ENCODE measurements at places on chromosomes 2 and 18.

- no peak for DNase-seq
These were observed 8.7 kb downstream of the CAPN13 start for GRCh38 chr2:30798536-30798991.

- DNase-seq = no peak
These were observed 140.0 kb upstream of the CYP1B1 start for GRCh38 chr2:38215993-38216392.

DNA sequence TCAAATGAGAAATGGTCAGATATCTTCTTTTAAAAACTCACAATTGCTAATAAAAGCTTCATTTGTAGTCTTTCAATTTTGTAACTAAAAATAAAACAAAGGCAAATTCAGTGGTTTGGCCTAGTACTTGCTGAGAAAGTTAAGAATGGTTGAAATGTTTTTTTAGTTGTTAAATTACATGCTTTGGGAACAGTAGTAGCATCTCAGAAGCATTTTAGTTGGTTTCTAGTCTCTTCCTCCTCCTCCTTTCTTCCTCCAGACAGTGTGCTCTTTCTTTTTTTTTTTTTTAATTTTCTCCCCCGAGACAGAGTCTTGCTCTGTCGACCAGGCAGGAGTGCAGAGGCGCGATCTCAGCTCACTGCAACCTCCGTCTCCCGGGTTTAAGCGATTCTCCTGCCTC is 9.8 kb downstream of the TRAK2 start:
- DNase-seq = no peak

- no peak for DNase-seq
These were observed 46.3 kb upstream of the SEMA4C start for GRCh38 chr2:96916156-96916630.

GRCh38 chr18:47582093-47582492 is 330.6 kb upstream of the SKOR2 start:
- DNase-seq = no peak

DNA sequence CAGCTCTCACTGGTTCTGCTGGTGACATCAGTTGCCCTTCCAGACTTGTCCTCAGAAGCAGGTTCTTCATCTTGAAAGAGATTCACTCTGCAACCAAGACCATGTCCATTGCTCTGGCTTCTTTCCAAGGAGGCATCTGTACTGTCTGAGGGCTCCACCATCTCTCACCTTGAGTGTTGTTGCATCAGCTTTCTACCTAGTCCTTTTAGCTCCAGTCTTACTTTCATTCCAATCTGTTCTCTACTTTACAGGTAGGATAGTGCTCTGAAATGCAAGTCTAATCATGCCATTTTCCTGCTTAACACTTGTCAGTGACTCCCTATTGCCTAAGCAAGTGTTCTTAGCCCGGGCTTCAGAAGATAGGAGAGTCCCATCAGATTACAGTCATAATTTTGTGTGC is 117.7 kb downstream of the EN1 start:
- no peak for DNase-seq

GRCh38 chr2:96870626-96871255 is 861 bp upstream of the SEMA4C start:
- peak; percentile 65 for DNase-seq

- DNase-seq = peak; percentile 85
These were observed at the start of gene ITSN2 for GRCh38 chr2:24360050-24360962. Gene ITSN2, minus strand, starts transcription at chr2:24360536. Its CDS starts 32,454 bp downstream, at chr2:24328082.

- DNase-seq = no peak
These were observed 154.2 kb downstream of the ATAD2B start for GRCh38 chr2:23772684-23773083.

GRCh38 chr2:236015171-236015570 is 153.0 kb downstream of the GBX2 start:
- no peak for DNase-seq

GRCh38 chr2:101501443-101501842 is 26.5 kb upstream of the RFX8 start:
- no peak for DNase-seq

DNA sequence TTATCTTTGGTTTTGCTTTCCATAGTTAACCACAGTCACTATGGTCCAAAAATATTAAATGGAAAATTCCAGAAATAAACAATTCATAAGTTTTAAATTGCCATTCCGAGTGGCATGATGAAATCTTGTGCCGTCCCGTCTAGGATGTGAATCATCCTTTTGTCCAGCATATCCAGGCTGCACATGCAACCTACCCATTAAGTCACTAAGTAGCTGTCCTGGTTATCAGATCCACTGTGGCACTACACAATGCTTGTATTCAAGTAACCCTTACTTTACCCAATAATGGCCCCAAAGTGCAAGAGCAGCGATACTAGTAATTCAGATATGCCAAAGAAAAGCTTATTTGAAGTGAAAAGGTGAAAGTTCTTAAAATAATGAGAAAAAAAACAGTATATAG is 10.7 kb downstream of the USP34 start:
- DNase-seq = no peak

GRCh38 chr2:164737612-164738081 is 104.0 kb downstream of the COBLL1 start:
- no peak for DNase-seq

DNA sequence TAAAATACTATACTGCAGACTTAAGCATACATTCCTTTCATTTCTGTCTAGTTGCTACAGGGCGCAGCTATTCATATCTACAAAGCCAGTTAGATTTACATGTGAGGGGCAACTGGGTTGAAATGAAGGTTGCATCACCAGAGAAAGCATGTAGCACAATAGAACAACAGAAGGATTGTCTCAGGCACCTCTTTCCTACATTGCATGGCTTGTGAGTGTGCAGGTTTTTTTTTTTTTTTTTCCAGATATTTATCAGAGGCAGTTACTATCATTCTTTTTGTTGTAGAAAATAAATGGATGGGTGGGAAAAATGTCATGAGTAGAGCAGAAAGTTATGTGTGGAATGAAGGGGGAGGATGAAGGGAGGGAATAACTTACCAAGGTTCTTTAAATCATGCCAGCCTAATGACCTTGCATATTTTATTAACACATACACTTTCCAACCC is 86.8 kb downstream of the ERBB4 start:
- DNase-seq = no peak

DNA sequence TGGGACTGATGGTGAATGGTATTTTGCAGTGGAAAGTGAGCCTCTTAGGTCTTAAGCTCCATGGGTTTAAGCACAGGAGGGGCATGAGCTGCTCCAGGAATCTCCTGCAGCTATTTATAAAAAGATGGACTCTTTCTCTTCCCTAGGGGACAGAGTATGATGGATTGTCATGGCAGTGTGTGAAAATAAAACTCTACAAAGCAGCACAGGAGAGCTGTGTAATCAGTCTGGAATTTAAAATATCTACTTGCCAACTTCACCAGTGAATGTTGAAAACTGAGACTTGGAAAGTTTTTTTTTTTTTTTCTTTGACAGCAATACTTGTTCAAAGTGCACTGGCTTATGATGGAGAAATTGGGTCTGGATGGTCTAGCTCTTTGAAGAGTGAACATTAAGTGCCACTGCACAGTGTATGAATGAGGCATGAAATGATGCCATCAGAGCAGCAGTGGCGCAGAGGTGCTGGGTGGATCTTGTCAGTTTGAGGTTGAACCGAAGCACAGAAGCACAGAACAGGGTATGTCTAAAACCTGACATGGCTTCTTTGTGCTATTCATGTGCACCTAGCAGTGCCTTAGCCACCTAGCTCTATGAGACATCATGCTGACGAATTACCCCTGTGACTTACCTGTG is 245.4 kb downstream of the PTPRM start:
- DNase-seq = no peak

GRCh38 chr18:10232062-10232461 is 222.4 kb upstream of the APCDD1 start:
- no peak for DNase-seq

DNA sequence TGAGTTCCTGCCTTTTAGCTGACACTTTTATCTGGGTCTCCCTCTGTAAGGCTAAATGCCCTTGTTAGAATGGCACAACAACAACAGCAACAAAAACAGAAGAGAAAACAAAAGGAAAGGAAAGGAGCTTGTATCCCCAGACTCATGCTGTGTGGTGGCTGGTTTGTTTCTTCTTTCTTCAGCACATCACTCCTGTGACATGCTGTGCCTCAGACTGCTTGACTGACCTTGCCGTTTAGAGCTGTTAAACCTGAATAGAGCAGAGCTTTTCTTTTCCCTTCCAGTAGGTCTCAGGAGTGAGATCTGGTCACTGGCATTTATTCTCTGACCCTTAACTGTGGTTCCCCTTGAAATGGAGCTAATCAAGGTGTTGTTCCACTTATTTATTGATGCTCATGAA is 18.9 kb downstream of the GALNT13 start:
- DNase-seq = no peak

DNA sequence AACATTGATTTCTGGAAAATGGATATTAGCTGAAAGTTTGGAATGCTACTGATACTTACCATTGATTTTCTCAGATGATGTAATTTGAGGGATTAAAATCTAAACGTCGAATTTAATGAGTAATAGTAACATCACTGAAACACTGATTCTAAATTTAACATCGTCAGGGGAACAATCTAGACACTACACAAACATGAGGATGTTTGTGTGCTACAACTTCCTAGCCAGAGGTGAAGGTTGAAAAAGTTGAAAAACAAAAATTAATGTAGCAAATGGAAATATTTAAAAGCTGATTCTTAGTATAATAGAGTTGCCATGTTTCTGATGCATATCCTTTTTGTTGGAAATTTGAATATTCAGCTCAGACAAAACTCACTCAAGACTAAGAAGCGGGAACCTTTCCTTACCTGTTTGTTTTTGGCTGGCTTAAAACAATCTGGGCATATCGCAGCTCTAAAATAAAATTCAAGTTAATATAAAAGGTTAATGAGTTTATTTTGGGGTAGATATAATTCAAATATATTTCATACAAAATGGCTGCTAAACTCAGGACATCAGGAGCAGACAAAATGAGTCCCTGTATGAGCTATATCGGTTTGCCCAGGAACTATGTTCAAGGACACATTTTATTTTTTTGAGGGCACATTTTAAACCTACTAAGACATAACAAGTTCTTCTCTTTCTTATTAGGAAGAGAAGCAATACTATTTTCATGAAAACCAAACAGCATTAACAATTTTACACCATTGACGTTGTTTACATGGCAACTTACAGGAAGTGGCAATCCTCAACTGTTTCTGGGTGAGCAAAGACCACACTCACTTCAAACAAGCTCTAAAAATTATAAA is 52.6 kb upstream of the PEX13 start:
- no peak for DNase-seq

DNA sequence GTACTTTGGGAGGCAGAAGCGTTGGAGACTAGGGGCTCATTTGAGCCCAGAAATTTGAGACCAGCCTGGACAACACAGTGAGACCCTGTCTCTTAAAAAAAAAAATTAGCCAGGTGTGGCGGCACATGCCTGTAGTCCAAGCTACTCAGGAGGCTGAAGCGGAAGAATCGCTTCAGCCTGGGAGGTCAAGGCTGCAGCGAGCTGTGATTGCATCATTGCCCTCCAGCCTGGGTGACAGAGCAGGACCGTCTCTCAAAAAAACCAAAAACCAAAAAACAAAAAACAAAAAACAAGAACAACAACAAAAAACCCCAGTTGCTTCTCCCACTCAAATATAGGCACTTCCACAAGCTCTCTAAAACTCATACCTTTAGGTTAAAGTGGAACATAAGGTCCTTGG is 27.4 kb upstream of the ADCYAP1 start:
- no peak for DNase-seq

DNA sequence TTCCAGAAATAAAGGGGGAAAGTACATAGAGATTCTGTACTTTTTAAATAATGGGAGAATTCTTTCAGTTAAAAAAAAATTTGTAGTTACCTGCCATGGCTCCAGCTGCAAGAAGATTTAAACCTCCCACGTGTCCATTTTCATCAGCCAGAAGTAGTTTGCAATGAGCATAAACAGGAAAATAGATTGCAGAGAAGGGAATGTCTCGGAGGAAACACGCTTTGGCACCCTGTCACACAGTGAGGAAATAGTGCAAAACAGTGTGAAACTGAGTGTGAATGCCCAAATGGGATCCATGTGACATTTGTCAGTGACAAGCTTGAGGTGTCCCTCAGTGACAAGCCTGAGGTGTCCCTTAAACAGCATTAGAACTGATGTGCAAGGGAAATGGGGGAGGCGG is 102.7 kb downstream of the SLC25A12 start:
- DNase-seq = no peak

GRCh38 chr2:3043726-3044125 is 333.9 kb downstream of the EIPR1 start:
- DNase-seq = no peak

DNA sequence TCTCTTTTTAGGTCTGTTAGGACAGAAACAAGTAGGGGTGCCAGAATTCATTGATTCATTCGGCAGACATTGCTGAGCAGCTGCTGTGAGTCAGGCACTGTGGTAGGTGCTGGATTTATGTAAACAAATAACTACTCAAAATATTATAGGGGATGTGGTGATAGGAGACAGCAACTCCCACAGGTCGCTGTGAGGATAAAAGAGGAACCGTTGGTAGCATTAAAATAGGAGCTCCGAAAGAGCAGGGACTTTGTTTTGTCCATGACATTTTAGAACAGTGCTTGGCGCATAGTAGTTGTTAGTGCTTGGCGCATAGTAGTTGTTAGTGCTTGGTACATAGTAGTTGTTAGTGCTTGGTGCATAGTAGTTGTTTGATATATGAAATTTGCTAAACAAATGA is 29.2 kb downstream of the ATP6V1C2 start:
- no peak for DNase-seq

DNA sequence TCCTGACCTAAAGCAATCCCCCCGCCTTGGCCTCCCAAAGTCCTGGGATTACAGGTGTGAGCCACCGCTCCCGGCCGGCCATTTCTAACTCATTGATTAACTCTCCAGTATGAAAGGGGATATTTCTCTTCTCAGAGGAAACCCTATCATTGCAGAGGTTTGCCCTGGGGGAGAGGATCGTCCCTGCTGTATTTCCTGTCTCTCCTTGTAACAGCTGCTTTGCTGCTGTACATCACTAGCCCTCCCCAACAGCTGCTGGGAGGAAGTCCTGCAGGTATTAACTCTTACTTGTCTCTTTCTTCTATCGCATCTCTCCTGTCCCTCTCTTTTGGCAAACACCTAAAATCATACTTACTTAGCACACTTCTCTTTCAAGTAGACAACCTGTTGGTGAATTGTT is 219.0 kb upstream of the DSEL start:
- DNase-seq = no peak

GRCh38 chr2:160114020-160114419 is 51.6 kb upstream of the PLA2R1 start:
- DNase-seq = no peak

- no peak for DNase-seq
These were observed 588.2 kb downstream of the IRS1 start for GRCh38 chr2:226211439-226211838.

Data from activated naive CD4-positive, alpha-beta T cell treated with Interleukin-2 at 50 U/mL for 16 hours (primary cell).